ENCODE measurements at places on chromosomes 7 and 10.

DNA sequence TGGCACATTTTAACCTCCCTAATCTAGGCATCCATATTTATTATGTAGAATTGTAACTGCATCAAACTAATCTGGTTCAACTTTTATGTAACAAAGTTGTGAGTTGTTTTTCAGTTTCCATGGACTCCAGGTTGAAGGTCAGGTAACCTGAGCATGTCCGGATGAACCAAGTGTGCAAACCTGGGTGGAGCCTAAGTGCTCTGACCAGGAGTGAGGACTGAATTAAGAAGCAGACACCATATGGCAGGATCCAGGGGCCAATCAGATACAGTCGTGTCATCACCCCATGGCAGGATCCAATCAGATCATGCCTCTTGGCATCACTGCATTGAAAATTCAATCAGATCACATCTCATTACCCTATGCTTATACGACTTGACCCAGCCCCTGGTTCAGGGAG, 41.2 kb upstream of the PHYHIPL start:
- DNase-seq, result no peak

DNA sequence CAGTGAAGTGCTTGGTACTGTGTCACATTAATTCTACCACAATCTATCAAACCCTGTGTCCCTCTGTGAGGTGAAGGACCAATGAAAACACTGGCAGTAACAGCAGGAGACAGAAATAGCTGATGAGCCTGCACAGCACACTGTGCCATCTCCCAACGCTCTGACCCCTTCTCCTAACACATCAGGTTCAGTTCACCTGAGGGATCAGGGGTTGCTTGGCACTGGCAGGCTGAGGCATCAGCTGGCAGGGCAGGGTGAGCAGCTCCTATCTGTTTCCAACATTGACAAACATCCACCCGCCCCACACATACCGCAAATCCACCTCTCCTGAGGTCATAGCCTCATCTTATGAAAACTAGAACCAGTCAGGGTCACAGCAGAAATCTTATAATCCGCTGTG, 120.9 kb downstream of the ICA1 start:
- DNase-seq, result no peak

DNA sequence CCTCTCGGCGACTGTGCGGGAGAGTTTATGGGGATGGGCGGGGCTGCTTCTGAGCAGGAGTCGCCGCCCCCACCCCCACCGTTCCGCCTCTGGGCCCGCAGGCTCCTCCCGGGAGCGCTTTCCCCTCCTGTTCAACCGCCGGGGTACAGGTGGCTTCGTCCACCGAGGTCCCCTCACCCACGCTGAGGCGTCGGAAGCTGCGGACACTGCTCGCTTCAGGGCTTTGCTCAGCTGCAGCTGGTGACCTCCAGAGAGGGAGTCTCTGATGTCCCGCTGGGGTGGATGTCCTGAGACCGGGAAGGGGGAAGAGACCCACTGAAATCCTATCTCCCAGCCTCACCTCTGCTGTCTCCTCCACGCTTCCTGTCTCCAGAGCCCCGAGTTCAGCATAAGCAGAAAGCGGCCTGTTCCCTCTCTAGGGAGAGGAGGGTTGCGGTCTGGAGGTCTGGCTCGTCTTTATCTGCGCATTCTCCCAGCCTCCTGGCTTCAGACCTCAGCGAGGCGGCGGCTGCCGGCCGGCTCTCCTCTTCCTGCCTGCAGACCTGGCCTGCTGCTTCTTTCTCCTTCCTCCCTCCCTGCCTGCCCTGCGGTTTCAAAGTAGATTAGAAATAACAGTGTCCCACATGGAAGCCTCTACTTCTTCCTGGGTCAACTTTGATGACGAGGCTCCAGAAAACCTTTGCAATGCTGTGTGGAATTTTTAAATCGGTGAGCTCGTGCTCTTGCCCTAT, 1.8 kb downstream of the CYP2E1 start:
- no peak for DNase-seq

GRCh38 chr10:21379143-21379542, 146.3 kb downstream of the SKIDA1 start:
- no peak for DNase-seq

DNA sequence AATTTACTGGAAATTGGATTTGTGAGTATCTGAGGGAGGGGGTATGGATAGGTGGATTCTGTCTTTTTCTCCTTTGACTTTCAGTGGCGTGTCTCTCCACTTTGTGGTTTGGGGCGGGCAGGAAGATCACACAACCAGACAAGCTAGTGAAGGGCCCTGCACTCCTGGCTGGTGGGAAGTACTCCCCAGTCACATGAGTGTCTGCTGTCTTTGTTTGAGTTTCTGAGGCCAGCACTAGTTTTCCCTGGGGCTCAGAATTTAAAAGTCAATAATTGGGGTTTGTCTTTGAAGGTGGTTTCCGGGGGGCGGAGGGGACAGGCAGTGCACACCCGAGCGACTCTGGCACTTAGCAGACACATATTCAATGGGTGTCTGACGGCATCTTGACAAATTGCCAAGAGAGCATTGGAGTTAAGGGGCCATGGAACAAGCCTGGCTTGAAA, 120.1 kb downstream of the WDFY4 start:
- peak; percentile 67 for DNase-seq

DNA sequence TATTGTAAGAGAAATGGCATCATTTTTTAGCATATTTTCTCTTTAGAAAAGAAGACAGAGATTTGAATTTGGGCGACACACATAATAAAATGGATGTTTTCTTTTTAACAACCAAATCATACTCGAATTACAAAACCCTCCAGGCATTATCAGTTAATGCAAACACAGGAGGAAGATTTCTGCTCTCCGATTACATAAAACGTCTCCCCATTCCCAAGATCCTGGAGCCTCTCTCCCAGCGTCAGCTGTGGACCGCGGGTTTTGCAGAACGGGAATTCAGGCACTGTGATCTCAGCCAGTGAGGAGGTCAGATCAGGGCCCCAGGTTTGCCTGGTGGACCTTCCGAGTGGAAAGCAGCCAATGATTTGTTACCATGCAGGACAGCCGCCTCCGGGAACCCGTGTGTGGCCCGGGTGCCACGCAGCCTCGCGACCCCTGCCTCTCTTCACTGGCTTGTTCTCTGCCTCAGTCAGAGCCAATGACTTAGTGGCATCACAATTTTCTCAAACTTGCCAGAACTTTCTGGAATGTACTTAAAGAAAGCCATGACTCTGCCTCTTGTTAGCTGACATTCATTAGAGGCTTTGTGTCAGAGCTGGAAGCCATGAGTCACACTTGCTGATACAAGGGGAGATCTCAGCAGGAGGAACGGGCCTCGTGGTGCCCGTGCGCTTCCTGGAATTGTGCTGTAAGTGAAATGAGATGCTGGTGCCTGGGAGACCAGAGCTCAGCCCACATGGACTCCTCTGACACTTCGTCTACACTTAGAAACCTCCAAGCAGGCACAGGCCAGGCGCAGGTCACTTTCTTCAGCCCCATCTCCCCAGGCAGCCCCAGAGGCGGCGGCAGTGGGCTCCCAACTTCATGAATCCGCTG, 246.1 kb downstream of the KLF6 start:
- no peak for DNase-seq

- DNase-seq, result no peak
These were observed 5.7 kb downstream of the TMEM243 start for GRCh38 chr7:87213811-87214210.

GRCh38 chr10:75295868-75296441, 60.2 kb upstream of the COMTD1 start:
- no peak for DNase-seq

DNA sequence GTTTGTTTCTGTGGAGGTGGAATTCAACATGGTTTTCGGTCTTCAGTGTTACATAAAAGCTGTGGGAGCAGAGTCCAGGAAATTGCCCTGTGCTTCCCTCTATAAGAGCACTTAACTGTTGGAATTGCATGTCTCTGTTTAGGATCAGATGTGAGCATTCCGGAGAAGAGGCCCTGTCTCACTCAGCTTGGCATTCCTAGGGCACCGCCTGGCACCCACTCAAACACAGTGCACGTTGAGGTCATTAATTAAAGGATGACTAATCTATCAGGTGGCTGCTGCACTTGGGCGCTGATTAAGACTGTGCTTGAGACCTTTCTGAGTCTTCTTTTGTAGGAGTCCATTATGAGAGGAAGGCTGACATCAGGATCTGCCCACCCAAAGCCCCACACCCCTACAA, 82.8 kb upstream of the VIPR2 start:
- no peak for DNase-seq

GRCh38 chr7:109696723-109697122, 1127.0 kb downstream of the DNAJB9 start:
- no peak for DNase-seq

Data from right lung (tissue), 10 donors.